ENCODE measurements at places on chromosomes 11 and 22.

- DNase-seq = no peak
Measured at GRCh38 chr22:19787849-19788141, 27.2 kb downstream of the TBX1 start.

DNA sequence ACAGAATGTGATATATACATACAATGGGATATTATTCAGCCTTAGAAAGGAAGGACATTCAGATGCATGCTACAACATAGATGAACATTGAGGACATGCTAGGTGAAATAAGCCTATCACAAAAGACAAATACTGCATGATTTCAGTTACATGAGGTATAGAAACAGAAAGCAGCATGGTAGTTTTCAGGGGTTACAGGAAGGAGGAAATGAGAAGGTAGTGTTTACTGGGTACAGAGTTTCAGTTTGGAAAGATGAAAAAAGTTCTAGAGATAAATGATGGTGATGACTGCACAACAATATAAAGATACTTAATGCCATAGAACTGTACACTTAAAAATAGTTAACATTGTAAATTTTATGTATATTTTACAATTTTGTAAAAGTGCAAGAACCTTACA, 266.7 kb upstream of the C11orf87 start:
- DNase-seq = no peak

GRCh38 chr22:42990131-42990838, 24.7 kb downstream of the PACSIN2 start:
- DNase-seq = no peak

DNA sequence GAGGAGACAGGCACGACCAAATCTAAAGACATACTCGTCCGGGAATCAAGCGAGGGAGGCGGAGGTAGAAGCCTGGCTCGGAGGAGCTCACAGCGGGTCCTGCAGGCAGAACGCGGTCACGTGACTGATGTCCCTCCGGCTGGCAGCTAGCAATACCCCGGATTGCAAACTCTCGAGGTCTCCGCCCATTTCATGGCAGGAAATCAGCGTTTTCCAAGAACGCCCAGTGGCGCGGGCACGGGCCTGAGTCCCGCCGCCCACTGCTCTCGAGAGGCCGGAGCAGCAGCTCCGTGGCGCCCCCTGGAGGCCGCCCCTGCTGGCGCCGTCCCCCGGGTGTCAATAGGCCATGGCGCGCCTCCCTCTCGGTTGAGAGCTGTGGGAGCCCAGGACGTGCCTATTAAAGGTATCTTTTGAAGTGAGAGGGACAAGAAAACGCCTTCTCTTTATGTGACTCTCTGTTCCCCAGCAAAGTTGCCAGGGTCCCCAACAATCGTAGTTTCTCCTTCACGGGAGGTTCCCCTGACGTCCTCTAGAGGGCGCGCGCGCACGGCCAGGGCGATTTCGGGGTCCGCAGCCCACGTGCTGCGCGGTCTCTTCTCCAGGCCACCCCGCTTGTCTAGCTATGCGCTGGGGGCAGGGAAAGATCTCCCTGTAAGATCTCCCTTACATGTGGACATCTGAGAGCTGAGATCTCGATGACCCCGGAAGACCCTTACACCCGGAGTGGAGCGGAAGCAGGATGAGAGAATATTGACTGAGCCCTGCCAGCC, 37.3 kb upstream of the RBFOX2 start:
- peak; percentile 68 for DNase-seq

Measured in stimulated activated CD4-positive, alpha-beta T cell treated with anti-CD3 and anti-CD28 coated beads, Interleukin-15, amount 100 ng/mL, for 48 hours (primary cell).